ENCODE measurements at places on chromosomes 1 and 21.

DNA sequence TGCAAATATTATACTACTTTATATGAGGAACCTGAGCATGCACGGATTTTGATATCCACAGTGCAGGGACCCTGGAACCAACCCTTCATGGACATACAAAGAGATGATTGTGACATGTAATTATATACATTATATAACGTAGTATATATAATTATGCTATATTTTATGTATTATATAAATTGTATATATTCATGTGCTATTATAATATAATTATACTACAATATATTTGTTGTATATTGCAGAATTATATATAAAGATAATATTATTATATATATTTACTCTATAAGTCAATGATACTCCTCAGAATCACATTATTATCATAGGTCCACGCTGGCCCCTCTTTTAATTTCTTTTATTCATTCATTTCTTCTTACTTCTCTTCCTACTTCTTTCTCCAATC lies 70.9 kb downstream of the TNFSF18 start:
- no peak for DNase-seq

DNA sequence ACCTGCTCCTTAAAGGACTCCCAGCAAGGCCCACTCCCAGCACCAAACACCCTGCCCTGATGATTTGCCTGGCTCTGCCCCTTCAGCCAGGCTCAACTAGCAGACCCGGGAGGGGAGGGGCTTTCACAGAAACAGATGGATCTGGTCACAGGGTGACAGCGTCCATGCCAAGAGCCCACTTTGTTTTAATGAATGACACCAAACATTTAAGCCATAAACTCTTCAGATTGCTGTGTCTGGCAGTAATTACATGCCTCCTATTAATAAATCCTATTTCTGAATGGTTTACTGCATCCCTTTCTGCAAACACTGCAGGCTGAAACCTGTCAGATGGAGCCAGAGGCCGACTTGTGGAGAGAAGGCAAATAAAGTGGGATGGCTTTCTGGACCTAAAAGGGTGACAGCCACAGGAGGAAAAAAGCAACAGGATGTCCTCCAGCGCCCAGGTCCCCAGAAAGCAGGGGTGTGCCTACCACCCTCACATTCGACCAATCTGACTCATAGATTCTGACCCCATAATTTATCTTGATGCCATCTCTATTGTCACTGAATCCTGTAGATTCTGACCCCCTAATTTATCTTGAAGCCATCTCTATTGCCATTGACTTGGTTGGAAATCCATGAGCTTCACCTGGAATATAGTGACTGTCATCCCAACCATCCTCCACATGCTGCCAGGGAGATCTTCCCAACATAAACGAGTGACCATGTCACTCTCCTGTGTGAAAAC lies 200.9 kb downstream of the PLPP3 start:
- no peak for DNase-seq

GRCh38 chr1:165575468-165576099 lies 31.8 kb downstream of the LRRC52 start:
- no peak for DNase-seq

DNA sequence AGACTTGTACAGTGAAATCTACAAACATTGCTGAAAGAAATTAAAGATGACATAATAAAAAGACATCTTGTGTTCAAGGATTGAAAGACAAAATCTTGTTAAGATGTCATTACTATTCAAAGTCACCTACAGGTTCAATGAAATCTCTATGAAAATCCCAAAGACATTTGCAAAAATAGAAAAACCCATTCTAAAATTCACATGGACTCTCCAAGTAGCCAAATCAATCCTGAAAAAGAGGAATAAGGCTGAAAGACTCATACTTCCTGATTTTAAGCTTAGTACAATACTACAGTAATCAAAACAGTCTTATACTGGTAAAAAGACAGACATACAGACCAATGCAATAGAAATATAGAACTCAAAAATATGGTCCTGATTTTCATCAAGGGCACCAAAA lies 78.6 kb downstream of the PCSK9 start:
- DNase-seq = no peak

- no peak for DNase-seq
Observed at GRCh38 chr1:40928699-40929098, 50.8 kb upstream of the CTPS1 start.

DNA sequence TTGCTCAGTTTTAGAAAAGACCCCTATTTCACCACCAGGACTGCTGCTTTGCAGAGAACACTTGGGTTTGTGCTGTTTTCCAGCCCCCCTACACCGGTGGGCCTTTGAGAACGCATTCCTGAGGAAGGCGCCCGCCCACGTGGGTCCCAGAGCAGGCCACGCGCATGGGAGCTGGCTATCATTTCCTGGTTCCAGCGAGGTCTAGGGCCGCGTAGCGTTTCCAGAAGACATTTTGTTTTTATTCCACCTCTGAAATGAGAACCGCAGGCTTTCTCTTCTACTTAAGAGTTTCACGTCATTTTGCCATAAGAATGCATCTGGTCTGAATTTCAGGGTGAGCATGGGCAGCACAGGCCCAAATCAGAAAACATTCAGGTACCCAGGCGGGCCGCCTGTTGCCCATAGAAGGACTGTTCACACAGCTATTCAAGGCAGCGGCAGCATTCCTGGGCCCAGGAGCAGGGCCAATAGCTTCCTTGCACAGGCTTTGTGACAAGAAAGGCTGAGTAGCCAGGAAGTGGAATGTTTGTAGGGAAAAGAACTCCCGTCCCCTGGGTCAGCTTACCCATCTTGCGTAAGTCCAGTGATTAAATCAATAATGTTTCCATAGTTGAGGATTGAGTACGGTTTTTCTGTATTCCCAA lies 1.4 kb upstream of the KLHL21 start:
- no peak for DNase-seq
